ENCODE measurements at places on chromosomes 1 and 21. TPM values are rescaled to one million over a fixed set of nuclear protein-coding genes. Genes with fewer than 3 reads are reported as not detected.

The SIM2 gene
- total RNA-seq: not detected

DNA sequence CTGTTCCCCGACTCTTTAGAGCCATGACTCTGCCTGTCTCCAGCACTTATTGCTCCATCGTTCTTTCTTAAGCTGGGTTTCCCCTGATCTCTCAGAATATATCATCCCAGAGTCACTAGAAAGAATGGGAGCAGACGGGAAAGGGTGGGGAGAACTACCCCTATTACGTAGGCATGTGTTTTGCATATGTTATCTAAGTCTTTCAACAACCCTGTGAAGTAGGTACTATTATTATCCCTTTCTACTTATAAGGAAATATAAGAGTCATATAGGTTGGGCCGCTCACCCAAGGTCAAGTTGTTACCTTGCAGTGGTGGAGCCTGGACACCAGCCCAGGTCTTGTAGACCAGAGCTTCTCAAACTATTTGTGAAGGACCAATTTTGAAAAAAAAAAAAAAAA lies 38.7 kb downstream of the ELF3 start:
- H3K4me1 ChIP-seq: peaks cover 3% of the 10 kb centered on the region
- DNase-seq: no peak
- peaks cover 3% of the 10 kb centered on the region for H3K27me3 ChIP-seq
- H3K36me3 ChIP-seq: no peaks in the 10 kb centered on the region

The IL6R gene
- 0.66 TPM for total RNA-seq

The EVA1C gene
- total RNA-seq: 7.6 TPM

- H3K4me1 ChIP-seq: no peaks in the 10 kb centered on the region
- no peak overlapping the region for H3K27ac ChIP-seq
- H3K27me3 ChIP-seq: no peaks in the 10 kb centered on the region
- no peak for DNase-seq
These were observed 150.0 kb upstream of the KCTD3 start for GRCh38 chr1:215417122-215417521.

The TFF1 gene
- total RNA-seq: not detected

DNA sequence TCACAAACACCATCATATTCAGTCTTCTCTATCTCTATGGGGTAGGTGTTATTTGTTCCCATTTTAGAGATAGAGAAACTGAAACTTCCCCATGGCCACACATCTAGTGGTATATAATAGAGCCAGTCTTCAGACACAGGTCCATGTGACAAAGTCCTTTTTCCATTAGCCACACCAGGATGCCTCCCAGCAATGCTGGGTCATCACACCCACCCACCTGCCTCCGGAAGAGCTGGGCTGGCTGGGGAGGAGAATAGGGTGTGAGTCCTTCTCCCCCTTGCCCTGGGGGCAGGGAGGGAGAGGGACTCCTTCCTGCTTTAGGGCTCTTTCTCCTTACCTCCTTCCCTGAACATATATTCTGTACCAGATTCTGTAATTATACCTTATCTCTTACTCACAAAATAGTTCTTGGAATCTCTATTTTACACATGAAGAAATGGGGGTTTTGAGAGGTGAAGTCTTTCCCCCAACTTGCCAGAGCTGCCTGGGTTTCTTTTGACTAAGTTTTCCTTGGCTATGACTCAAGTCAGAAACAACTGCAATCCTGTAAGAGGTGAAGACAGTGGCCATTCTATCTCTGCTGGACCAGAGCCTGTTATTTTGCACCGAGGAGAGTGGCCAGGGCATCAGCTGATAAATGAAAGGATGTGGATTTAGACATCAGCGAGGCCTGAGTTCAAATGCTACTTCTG lies 30.0 kb downstream of the SOX13 start:
- H3K27ac ChIP-seq: peak overlapping the region; percentile 72
- peak overlapping the region; percentile 27 for H3K4me3 ChIP-seq
- H3K27me3 ChIP-seq: peaks cover 2% of the 10 kb centered on the region
- no peaks in the 10 kb centered on the region for H3K36me3 ChIP-seq
- peaks cover 38% of the 10 kb centered on the region for H3K4me1 ChIP-seq

DNA sequence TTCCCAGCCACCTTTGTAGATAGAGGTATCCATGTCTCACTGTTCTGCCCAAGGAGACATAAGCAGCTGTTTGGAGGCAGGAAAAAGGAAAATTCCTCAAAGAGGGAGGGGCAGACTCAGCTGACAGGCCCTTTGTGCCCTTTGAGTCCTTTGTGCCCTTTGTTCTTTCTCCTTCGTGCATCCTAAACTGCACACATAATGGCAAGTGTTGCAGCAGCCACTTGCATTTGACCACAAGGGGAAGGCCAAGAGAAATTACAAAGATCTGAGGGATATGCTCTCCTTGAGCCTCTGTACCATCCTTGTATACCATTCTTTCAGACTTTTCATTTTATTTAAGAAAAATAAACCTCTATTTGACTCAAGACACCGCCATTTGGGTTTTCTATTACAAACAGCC lies 71.8 kb upstream of the PKN2 start:
- H3K36me3 ChIP-seq: no peaks in the 10 kb centered on the region
- DNase-seq: no peak
- peaks cover 4% of the 10 kb centered on the region for H3K4me1 ChIP-seq

- no peaks in the 10 kb centered on the region for H3K27me3 ChIP-seq
- no peak overlapping the region for H3K4me3 ChIP-seq
- H3K27ac ChIP-seq: no peak overlapping the region
- no peaks in the 10 kb centered on the region for H3K4me1 ChIP-seq
- DNase-seq: no peak
These were observed 244.1 kb upstream of the MAP1LC3C start for GRCh38 chr1:242242983-242243382.

The TNFRSF8 gene
- 14.8 TPM for total RNA-seq

DNA sequence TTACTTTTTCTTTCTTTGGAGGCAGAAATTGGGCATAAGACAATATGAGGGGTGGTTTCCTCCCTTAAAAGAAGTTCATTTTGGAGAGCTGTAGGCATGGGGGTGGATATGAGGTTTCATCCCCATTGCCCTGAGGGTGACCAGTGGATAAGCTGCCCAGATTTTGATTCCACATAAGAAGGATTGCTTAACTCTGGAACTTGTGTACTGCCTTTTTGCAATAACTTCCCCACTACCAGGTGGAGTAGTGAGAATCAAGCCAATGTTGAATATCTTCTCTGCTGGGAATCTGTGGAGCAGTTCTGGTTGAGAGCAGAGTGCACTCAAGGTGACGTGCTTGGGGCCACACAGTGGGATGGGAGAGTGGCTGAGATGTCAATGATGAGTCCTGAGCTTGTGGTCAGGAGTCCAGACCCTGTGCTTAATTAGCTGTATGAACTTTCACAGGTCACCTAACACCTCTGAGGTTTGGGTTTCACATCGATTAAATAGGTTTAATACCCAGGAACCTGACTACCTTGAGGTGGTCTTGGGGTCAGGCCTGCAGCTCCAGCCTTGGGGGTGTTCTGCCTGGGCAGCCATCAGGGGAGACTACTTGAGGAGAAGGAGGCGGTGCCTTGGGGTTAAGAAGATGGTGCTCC lies 152.9 kb downstream of the FCRL5 start:
- H3K27me3 ChIP-seq: peaks cover 58% of the 10 kb centered on the region
- no peak overlapping the region for H3K27ac ChIP-seq
- no peaks in the 10 kb centered on the region for H3K36me3 ChIP-seq
- H3K4me1 ChIP-seq: peaks cover 7% of the 10 kb centered on the region
- DNase-seq: no peak

DNA sequence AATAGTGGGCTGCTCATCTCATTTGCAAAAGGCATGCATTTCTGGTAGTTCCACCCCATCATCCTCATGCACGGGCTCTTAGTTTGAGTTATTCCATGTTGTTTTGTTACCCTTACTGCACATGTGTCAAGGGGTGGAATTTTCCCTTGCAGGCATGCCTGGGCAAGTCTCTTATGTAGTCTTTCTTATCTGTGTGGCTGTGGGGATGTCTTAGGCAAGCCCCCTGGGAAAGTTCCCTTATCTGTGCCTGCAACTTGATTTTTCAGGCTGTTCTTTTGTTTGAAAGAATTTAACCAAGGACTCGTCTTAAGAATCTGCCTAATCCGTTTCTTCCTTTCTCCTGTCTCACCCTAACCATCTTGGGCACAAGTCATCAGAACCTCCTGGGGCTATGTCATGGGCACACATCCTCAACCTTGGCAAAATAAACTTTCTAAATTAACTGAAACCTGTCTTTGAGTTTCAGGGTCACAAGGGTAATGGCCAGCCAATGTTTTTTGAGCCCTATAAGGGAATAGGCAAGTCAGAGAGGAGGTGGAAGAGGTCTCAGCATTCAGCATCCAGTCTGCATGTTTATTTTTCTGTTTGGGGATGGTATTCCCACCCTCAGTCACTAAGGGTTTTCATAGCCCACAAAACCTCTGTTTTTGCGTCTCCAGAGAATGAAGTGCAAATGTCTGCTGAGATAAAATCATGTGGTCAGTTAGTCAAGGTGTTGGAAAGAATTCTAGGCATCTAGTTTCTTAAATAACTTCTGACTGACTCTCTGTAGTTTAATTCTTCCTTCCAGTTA lies 579.7 kb downstream of the PLA2G4A start:
- no peak overlapping the region for H3K27ac ChIP-seq
- H3K36me3 ChIP-seq: no peaks in the 10 kb centered on the region
- H3K27me3 ChIP-seq: no peaks in the 10 kb centered on the region
- H3K4me1 ChIP-seq: no peaks in the 10 kb centered on the region
- H3K4me3 ChIP-seq: no peak overlapping the region

The PDC gene
- total RNA-seq: not detected

DNA sequence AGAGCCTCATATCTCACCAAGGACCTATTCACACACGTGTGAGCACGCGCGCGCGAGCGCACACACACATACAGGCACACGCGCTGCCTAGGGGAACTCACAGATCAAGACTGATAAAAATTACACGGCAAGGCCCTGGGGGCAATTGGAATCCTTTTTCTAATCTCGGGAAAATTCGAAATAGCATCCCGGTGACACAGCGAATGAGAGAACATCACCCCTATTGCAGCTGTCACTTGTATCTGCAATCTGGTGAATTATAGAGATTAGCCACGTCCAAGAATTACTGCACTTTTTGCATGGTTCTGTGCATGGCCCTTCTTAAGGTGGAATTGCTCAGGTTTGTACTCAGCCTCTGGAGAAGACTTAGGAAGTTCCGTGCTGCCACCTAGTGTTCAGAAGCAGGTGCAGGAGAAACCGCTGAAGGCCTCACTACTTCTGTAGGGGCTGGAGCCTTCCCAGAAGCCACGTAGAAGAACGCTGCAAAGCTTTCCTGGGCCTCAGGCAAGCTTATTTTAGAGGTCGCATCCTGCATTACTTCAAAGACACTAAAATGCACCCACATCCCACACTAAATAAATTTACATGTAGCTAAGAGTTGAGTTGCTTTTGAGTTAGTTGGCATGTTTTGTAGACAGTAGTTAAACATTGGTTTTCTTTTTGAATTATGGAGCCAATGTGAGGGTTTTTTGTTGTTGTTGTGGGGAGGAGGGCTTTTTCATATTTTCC lies 229.2 kb upstream of the CAMK1G start:
- H3K4me1 ChIP-seq: no peaks in the 10 kb centered on the region
- H3K27me3 ChIP-seq: peaks cover 10% of the 10 kb centered on the region
- H3K27ac ChIP-seq: no peak overlapping the region
- peak; percentile 65 for DNase-seq

DNA sequence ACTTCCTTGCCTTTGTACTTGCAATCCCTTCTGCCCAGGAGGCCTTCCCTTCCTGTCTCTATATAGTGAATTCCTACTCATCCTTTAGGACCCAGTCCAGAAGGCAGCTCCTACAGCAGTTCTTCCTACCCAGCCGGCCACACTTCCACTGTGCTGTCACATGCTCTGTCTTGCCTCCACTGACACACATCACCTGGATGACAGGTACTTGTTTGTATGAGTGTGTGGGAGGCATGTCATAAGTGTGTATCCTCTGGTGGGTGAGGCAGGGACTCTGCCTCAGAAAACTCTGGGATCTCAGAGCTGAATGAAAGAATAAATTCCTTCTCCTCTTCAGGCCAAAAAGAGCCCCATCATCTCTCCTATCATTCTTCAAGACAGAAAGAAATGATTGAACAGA lies 5.1 kb upstream of the OSCP1 start:
- peaks cover 52% of the 10 kb centered on the region for H3K4me1 ChIP-seq
- H3K27ac ChIP-seq: peak overlapping the region; percentile 16
- no peaks in the 10 kb centered on the region for H3K27me3 ChIP-seq
- no peak overlapping the region for H3K4me3 ChIP-seq
- no peak for DNase-seq

GRCh38 chr1:157044326-157044725 lies 1.2 kb downstream of the ARHGEF11 start:
- H3K27ac ChIP-seq: no peak overlapping the region
- peaks cover 83% of the 10 kb centered on the region for H3K27me3 ChIP-seq
- H3K4me3 ChIP-seq: no peak overlapping the region
- DNase-seq: no peak
- peaks cover 3% of the 10 kb centered on the region for H3K36me3 ChIP-seq
- peaks cover 10% of the 10 kb centered on the region for H3K4me1 ChIP-seq

DNA sequence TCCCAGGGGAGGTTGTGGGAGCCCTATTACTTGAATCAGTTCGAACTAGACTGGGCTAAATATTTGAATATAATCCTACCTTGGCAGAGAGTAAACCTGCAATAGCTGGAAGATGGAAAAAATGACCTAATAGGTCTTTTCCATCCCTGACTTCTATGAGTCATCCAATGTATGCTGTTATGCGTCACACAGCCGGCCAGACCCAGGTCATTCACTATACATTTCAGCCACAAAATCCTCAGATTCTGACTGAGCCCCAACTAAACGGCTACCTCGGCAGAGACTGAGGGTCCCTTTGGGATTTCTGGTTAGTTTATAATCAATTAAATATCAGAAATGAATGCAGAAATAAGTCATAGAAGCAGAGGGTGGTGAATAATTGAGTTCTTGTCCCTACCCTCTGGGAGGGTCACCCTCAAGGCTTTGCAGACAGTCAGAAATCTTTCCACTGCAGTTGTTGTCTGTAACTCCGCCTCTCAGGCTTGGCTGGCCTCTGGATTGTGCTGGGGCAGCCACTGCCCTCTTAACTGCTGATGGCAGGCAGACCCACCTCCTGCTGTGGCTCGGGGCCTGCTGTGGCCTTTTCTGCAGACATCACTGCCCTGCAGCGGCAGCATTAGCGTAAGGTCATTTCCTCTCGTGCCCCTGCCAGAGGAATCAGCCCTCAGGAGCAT lies 240.5 kb downstream of the TGFB2 start:
- DNase-seq: no peak
- no peak overlapping the region for H3K4me3 ChIP-seq
- no peaks in the 10 kb centered on the region for H3K4me1 ChIP-seq
- no peaks in the 10 kb centered on the region for H3K36me3 ChIP-seq
- H3K27me3 ChIP-seq: peaks cover 2% of the 10 kb centered on the region
- no peak overlapping the region for H3K27ac ChIP-seq

DNA sequence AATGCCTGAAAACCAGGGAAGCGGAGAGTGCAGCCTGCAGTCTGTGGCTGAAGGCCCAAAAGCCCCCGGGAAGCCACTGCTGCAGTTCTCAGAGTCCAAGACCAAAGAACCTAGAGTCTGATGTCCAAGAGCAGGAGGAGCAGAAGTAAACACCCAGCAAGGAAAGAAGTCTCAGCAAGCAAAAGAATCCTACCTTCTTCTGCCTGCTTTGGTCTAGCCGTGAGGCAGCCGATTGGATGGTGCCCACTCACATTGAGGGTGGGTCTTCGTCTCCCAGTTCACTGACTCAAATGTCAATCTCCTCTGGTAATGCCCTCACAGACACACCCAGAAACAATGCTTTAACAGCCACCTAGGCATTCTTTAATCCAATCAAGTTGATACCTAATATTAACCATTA lies 217.5 kb downstream of the PLA2G4A start:
- no peaks in the 10 kb centered on the region for H3K27me3 ChIP-seq
- H3K4me3 ChIP-seq: no peak overlapping the region
- no peaks in the 10 kb centered on the region for H3K36me3 ChIP-seq
- H3K4me1 ChIP-seq: no peaks in the 10 kb centered on the region
- DNase-seq: no peak

Measured in activated CD8-positive, alpha-beta memory T cell treated with anti-CD3 and anti-CD28 coated beads, Interleukin-2, amount 10 ng/mL, durations not matched to agents 7 days and 5 days (primary cell).